Cardiac fibroblast (primary cell): ENCODE measurements at places on chromosomes 11 and 22.

DNA sequence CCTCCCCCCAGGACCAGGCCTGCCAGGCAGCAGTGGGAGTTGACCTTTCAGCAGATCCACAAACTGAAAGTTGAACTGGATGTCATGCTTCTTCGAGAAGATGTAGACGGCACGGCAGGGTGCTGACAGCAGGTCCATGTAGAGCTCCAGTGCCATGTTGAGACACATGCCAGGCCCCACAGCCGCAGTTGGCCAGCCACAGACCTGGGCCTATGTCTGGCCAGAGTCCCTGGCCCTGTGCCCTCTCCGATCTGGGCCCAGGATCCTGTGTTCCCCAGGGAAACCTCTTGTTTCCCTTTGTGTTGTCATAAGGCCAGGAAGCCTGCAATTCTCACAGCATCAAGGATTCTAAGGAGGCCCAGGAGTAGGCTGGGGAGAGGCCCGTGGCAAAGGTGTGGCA is at the start of gene GSTT4:
Gene GSTT4, minus strand, starts transcription at position 253 of the 400 bp plus-strand sequence. Its CDS starts 97 bp downstream, at position 156.
- peak; percentile 57 for DNase-seq

DNA sequence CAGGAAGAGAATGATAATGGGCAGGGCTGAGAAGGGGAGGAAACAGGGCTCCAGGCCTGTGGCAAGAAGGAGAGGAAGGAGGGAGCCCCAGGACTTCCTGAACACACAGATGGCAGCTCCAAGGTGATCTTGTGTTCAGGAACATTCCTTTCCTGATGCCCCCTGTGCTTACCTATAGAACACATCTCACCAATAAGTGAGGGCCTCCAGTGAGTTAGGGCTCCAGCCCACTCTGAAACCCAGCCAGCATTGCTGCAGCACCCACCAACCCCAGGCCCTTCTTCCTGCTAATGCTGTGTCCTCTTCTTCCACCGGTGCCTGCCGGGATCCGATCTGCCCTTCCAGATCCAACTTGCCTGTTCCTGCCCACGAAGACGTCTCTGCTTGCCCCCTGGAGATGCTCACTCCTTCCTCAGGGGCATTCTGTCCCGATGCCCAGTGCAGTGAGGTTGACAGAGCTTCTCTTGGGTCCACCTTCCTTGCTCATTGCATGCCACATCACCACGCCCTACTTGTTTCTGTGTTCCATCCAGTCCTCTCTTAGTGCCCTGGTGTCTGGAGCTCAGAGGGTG is 17.4 kb downstream of the ANKK1 start:
- no peak for DNase-seq

DNA sequence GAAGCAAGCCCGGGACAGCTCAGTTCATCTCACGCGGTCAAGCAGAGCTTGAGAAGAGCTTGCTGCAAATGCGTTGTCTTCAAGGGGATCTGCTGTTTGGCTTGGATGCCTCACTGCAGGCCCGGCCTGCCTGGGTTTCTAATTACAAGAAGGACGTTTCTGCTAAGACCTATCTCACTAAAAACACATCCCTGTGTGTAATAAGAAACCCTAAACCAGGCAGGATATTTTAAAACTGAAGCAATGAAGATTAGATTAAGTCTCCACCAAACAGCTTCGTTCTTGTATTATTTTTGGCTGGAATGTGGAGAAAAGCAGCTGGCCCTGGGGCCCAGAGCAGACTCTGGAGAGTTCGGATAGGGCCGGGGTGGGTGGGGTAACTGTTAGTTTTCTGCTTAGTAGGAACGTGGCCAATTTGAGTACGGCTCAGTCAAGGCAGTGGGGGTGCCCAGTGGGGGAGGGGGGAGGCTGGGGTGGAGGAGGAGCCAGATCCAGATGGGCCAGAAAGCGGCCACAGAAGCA is 6.0 kb downstream of the PKNOX2 start:
- peak; percentile 97 for DNase-seq

DNA sequence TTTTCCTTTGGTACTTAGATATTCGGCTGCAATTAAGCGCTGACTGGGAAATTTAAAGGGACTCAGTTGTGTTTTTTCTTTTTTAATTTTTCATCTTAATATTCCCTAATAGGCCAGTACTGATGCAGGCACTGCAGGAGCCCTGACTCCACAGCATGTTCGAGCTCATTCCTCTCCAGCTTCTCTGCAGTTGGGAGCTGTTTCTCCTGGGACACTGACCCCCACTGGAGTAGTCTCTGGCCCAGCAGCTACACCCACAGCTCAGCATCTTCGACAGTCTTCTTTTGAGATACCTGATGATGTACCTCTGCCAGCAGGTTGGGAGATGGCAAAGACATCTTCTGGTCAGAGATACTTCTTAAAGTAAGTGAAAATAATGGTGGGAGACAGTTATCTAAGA is 3.8 kb downstream of the YAP1 start:
- DNase-seq: no peak
